ENCODE measurements at places on chromosomes 3 and 15.

- DNase-seq: no peak
Measured at GRCh38 chr15:82303956-82304777, 41.5 kb downstream of the SAXO2 start.

GRCh38 chr3:124986192-124987143 lies 51.9 kb upstream of the MUC13 start:
- DNase-seq: no peak

GRCh38 chr3:66023738-66024385 lies 14.9 kb downstream of the MAGI1 start:
- no peak for DNase-seq

DNA sequence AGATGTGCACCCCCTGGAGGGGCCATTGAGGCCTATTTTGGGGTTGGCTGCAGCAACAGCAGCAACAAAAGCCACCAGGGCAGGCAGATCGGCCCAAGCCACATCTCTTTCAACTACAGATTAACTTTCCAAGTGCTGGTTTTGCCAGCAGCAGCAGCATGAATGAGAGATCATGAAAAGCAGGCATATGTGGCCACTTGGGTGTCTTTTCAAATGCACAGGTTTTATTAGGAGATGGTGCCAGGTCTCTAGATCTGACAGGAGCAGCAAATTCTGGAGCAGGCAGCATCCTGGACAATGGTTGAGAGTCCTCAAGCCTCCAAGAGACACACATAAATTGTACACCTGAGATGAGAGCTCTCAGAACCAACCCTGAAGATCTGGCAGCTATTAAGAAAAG lies 31.7 kb upstream of the CCDC66 start:
- DNase-seq: no peak

DNA sequence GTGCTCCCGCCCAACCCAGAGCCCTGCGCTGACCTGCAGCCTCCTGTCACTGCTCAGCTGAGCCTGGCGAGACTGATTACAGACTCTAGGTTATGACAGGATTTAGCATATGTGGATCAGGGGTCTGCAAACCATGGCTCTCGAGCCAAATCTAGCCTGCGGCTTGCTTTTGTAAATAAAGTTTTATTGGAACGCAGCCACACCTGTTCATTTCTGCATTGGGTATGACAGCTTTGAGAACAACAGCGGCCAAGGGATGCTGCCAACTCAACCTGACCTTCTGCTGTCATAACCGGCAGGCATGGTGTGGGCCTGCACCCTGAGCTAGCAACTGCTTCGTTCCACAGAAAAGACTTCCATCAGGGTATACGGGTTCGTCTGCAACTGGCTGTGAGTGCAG lies 50.5 kb upstream of the IQSEC1 start:
- no peak for DNase-seq

DNA sequence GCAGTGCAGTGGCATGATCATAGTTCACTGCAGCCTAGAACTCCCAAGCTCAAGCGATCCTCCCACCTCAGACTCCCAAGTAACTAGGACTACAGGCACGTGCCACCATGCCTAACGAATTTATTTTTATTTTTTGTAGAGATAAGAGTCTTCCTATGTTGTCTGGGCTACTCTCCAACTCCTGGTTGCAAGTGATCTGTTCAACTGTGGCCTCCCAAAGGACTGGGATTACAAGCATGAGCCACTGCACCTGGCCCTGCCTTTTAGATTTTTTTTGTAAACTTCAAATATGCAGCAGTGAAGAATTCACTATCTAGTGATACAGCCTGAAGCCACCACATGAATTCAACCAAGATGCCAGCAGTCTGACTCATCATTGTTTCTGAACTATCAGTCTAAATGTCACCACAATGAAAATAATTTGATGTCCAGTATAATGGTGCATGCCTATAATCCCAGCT lies 32.7 kb downstream of the UBXN7 start:
- no peak for DNase-seq

DNA sequence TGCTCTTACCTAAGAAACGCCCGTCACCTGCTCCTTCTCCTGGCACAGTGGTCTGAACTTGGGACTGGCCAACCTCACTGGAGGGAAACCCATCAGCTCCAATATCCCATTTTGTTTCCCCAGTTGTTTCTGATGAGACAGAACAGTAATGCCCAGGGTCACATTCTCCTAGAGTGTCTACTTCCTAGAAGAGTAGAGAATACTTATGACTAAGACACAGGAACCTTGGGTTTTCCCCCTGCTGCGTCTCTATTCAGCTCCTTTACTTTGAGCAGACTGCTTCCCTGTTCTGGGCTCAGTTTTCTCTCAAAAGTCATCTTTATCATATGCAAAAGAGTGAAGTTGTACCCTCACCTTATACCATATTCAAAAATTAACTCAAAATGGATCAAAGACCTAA lies 79.4 kb downstream of the POLR2M start:
- no peak for DNase-seq

GRCh38 chr15:34055868-34056595 lies 17.0 kb upstream of the AVEN start:
- no peak for DNase-seq

DNA sequence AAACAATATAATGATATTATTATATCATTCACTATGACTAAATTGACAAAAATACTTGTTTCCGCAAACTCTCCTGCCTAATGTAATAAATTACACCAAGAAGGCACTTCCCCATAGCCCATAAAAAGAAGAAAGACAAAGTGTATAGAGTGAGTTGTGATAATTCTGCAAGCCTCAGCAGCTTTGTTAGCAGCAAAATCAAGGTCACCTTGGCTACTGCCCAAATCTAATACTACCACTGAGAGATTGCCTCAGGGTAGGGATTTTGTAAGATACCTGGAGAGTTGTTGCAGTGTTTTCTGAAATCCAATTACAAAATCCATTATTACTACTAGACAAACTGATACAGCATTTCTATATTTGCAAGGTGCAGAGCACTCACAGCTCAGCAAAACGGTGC lies 503.5 kb downstream of the FGF12 start:
- no peak for DNase-seq

DNA sequence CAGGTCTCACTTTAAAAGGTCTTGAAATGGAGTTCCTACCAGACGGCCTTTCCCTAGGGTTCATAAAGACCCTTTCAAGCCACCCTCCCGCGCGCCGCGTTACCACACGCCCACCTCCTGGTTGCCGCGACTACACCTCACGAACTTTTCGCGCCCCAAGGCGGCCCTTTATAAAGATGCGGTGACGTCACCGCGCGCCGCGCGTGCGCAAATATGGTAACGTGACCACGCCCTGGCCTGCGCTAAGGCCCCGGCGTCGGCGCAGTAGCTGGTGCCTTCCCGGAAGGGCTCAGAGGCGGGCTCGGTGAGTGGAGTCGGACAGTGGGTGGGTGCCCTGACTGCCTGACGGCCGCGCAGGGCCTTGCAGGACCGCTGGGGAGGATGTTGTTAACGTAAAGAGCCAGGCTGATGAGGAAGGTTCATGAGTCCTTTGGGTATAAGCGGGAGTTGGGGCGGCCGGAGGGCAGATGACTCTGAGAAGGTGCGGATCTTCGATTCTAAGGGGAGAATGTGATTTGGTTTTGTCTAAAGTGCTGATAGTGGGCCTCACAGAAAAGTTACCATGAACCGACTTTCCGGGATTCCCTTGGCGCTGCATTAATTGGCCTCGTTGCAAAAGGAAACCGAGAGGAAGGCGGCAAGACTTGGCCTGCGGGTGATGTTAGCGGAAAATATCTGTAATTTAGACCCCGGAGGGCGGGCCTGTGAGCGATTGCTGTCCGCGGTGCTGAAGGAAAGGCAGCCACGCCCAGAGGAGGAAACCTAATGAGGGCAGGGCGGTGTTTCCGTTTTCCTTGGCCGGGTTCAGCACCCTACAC lies 54.4 kb downstream of the FEZF2 start:
- DNase-seq: peak; percentile 48

DNA sequence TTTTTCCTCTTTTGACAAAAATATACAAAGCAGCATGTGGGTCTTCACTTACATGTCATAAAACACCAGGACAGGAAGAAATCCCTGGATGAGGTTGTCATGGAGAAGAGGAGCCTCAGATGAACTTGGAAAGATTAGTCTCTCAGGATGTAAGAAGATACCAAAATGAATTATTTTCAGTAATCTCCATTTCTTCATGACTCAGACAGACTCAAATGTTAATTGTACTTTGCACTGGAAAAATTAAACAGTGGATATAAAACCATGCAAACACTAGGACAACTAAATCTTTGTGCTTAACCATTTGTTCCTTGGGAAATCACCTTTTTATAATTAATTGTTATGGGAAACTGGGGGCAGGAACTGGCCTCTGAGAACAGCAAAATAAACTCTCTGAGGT lies 237.0 kb downstream of the CD47 start:
- DNase-seq: no peak

DNA sequence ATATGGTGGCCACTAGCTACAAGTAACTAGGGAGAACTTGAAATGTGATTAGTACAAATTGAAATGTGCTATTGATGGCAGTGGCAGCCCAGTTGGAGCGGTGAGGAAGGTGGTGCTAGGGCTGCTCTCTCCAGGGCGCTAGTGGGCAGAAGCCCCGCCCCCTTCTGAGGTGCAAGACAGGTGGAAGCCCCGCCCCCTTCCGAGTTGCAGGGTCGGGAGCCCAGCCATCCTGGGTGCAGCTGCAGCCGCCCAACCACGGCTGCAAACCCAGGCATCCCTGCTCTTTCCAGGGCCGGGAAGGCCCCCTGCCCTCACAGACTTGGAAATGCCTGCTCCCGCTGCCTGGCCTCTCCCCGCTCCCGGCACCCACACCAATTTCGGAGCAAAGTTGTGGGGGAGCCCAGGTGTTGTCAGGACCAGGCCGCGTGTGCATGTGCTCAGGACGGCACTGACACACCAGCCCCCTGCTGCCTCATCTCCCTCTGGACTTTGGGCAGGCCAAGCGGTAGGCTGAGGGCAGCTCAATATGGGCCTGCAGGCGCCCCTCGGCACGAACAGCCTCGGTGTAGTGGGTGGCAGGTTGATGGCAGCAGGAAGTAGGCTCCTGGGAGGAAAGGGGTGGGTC lies 10.0 kb downstream of the ATR start:
- DNase-seq: no peak

- no peak for DNase-seq
Measured at GRCh38 chr15:57382215-57382614, 5.9 kb downstream of the CGNL1 start.

DNA sequence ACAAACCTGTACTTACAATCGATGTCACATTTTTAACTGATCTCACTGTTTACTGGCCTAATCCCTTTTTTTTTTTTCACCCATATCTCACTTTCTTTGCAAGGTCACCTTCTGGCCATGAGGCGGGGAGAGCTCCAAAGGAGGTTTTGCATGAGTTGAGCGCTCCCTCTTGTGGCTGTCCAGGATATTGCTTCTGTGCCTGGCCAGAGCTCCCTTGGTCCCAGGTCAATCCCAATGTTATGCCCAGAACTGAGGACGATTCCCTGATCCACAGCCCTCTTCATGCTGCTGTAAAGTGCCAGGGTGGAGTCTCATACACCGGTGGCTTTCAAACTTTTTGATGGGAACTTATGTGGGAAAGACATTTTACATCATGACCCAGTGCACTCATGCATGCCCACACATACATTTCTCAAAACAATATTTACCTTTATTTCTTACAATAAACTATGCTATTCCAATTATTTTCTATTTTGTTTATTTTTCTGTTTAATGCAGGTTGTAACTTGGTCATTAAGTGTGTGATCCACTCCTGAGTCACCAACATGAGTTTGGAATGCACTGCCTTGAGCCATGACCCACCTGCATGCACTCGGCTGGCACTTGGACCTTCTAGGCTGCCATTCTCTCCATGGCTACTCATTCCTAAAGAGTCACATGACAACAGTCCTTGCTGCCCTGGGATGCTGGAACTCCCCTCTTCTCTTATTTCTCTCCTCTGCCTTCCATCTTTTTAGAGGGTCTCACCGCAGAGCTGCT lies 9.6 kb upstream of the SST start:
- DNase-seq: peak; percentile 7

DNA sequence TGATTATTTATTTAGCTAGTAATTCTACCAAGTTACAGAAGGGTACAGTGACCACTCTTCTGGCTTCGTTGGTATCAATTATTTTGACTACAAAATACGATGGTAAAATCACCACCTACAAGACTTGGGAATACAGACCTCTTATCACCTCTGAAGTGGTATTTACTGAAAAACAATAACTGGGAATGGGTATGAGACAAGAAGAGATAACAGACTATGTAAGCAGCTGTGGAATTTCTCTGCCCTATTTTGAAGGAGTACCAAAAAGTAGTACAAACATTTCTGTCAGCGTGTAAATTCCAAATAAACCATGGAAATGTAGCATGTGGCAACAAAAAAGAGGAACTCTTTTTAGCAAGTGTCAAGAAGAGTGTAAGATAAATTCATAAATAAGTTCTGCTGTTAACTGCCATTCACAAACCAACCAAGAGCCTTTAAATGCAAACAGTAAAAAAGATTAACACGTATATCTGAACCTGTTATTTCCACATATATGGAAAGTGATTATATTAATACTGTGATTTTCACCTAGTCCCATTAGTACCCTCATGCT lies 77.0 kb upstream of the SLC12A8 start:
- DNase-seq: no peak

GRCh38 chr3:74693696-74694393 lies 79.4 kb upstream of the CNTN3 start:
- DNase-seq: no peak

- no peak for DNase-seq
Measured at GRCh38 chr3:115651087-115651486, 27.8 kb downstream of the GAP43 start.

DNA sequence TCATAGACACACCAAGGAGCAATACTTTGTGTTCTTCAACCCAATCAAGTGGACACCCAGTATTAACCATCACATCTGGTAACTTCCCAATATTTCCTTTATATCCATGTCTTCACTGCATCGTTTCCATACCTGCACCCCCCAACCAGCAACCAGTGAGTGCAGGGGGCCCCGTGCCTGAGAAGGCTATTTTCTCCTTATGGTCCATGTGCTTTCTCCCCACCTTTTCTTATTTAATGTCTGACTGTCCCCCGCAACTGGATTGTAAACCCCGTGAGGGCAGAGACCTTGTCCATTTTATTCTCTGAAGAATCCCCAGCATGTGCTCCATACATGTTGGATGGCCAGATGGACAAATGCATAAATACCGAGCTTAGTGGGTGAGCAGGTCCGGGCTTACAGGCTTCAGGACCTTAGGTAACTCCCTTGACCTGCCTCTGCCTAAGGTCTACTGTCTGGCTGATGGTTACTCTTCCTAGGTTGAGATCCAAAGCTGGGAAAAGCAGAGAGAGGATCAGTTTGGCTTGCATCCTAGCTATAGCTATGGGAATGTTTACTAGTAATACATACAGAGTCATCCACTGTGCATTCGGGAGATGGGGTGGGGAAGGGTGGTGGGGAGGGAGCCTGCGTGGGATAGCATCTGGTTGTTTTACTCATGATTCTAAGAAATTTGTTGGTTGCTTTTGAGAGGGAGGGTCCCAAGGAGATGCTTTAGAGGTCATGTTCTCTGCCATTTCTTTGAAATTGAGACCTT lies 41.5 kb downstream of the PXYLP1 start:
- no peak for DNase-seq

- DNase-seq: no peak
Measured at GRCh38 chr3:183308751-183309150, 55.7 kb downstream of the B3GNT5 start.

GRCh38 chr3:130677343-130677742 lies 69.3 kb downstream of the PIK3R4 start:
- DNase-seq: no peak

Data from stimulated activated CD4-positive, alpha-beta T cell treated with anti-CD3 and anti-CD28 coated beads, Interleukin-1b, Interleukin-23, amount 100 ng/mL, for 1 hour (primary cell).